ENCODE measurements at places on chromosomes 3 and 15.

DNA sequence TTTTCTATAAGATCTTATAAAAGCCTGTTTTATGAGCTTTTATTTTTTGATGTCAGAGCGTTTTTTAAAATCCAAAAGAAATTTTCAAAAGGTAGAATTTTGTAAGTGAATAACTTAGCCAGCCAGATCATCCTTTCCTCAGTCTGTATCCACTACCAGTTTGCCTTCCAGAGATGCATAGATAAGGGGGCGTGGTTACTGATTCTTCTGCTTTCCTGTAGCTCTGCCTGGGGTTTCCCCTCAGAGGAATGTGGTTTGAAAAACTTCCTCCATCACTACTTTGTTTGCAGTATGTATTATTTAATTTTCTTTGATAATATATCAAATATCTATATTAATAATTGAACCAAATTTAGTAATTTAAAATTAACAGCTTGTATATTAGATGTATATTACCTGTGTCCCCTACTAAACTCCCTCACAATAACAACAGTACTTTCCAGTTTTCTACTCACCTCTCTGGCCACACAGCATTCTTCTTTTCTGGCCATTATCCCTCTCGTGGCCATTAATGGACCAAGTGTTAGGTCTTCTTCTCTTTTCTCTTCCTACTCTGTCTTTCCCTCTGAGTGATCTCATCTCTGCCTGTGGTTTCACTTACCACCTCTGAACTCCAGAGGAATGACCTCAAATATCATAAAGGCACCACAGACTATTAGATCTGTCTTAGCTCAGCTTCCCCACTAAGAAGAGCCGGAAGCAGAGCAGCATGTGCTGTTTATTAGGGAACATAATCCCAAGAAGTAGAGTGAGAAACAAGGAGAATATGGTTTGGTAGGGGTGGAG lies 239.7 kb downstream of the UBE2E2 start:
- DNase-seq = no peak

DNA sequence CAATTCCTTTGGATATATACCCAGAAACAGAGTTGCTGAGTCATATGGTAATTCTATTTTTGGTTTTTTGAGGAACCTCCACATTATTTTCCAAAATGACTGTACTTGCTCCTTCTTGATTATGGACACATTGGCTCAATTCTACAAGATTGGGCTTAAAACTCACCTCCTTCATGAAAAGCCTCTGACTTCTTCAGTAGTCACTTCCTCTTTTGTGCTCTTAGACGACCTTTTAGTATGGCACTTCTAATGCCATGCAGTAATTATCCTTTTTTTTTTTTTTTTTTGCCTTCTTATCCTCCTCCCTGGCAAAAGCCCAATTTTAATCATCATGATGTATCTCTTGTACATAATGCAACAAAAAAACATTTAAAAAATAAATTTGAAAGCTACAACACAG lies 33.0 kb upstream of the ABHD17C start:
- no peak for DNase-seq

GRCh38 chr3:154191520-154191919 lies 70.3 kb downstream of the ARHGEF26 start:
- DNase-seq = no peak

DNA sequence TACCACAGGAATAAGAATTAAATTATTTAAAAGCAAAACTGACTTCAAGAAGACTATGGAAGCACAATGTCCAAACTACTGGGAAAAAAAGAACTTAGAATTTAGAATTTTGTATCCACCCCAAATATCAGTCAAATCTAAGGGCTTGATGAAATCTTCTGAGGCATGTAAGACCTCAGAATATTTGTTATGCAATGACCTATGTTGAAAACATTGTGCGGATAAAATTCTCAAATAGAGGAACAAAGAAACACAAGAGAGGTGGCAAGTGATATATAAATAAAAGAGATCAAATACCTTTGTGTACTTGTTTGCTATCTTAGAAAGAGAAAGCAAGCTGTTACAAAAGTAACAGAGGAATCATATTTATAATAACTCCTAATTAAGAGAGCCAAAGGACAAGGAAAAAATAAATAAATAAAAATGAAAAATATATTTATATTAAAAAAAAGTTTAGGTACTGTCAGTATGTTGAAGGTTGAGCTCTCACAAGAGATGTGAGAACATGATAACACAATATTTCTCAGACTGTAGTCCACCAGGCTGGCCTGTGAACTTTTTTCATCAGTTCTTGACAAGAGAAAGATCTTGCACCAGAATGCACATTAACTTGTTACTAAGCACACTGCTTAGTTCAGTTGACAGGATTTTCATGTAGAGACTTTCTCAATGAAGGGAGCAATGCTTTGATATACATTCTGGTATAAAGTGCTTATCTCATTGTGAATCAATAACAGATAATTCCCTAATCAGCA lies 50.0 kb downstream of the CPA3 start:
- no peak for DNase-seq

GRCh38 chr15:45106002-45106790 lies 7.8 kb downstream of the DUOX2 start:
- DNase-seq = no peak

- peak; percentile 47 for DNase-seq
Measured at GRCh38 chr3:72334681-72335457, 513.4 kb downstream of the SHQ1 start.

DNA sequence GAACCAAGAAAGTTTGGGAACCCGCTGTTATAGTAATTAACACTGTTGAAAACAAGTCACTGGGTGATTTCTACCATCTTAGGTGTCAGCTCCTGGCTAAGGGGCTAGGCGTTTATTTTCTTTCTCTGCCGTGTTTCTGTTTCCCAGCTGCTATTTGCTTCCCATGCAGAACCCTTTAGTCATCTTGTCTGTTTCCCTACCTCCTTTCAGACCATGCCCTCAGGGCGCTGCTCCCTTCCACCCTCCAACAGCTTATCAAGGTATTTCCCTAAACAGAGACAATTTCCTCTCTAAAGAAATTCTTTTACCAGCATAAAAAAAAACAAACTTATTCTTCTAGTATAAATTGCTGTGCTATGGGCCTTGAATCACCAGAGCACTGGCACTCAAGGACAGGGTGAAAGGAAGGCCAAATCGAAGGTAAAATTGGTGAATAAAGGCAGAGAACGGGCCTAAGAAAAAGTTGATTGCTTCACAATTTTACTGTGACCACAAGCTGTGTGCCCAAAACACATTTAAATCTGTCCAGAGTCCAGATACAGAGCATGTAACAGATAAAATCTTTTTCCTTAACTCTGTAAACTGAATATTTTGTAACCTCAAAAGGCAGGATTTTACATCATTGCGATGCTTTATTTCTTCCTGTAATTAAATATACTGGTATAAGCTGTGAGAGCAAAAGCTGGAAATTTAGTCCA lies 319.2 kb downstream of the ZNF621 start:
- peak; percentile 7 for DNase-seq

DNA sequence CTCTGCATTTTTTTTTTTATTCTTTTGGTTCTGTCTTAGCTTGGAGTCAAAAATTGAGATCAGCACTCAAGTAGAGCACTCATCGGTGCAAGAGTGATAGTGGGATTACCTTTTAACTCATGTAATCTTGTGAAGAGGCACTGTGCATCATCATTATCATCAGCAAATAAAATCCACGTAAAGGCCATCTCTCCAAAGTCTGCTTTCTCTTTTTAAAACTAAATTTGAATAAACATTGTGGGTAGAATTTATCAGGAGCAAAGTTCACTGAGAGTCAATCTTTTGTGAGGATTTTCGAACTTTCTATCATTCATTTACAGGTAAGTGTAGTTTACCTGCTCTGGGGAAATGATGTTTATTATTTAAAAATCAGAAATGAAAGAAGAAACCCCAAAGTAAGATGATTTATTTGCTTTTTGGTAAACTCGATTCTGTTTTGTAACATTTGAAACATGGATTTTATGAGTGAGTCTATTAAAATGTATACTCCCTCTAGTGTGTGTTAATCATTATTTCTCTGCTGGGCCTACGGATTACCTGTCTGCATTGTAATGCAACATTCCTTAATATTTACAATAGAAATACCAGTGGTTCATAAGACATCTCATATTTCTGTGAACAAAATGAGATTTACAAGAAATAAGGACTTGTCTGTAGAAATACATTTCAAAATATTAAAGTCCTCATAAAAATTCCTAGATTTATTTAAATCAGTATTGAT lies 327.7 kb upstream of the NAALADL2 start:
- DNase-seq = no peak

DNA sequence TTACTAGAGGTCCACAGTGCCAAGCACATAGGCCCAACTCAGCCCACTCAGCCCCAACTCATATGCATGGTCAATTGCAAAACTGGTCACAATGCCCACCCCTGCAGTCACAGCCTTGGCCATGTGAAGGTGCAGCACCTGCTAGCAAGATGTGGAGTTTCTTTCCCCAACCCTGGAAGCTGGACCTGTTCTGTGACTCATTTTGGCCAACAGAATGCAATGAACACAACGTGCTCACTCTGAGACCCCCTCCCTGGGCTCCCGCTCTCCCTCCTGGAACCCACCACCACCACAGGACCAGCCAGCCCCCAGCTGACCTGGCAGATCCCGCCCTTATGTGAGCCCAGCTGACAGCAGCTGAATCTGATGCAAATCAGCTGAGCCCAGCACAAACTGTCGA lies 34.4 kb downstream of the ALDH1L1 start:
- DNase-seq = no peak

DNA sequence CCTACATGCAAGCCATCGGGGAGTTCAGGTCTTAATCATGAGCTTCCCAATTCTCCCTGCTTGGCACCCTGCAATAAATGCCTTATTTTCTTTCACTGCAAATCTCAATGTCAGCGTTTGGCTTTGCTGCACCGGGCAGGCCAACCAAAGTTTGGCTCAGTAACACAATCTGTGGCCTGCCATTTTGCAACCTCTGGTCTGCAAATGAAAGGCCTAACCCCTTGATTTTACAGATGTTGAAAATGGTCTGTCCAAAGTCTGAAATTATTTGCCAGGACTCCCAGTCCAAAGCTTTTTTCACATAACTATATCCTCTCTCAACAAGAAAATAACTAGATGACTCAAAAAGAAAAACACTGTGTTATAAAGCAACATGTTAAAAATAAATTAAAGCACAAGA lies 34.0 kb upstream of the LEKR1 start:
- no peak for DNase-seq

GRCh38 chr3:90018779-90019178 lies 911.4 kb downstream of the EPHA3 start:
- no peak for DNase-seq

GRCh38 chr3:195207731-195208130 lies 63.2 kb downstream of the XXYLT1 start:
- no peak for DNase-seq

DNA sequence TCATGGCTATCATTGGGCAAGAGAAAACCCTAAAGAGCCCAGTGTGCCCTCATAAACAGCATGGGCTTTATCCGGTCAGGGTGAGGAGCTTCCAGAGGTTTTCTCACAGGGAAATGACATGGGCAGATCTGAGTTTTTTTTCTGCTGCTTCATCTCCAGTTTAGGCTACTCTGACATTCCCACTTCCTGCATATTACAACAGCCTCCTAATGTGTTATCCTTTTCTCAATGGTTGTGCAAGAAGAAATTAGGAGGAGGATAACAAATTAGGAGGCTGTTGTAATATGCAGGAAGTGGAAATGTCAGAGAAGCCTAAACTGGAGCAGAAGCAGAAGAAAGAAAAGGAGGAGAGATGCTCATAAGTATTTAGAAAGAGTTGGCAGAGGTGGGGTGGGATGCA lies 175.6 kb downstream of the MTHFS start:
- no peak for DNase-seq

DNA sequence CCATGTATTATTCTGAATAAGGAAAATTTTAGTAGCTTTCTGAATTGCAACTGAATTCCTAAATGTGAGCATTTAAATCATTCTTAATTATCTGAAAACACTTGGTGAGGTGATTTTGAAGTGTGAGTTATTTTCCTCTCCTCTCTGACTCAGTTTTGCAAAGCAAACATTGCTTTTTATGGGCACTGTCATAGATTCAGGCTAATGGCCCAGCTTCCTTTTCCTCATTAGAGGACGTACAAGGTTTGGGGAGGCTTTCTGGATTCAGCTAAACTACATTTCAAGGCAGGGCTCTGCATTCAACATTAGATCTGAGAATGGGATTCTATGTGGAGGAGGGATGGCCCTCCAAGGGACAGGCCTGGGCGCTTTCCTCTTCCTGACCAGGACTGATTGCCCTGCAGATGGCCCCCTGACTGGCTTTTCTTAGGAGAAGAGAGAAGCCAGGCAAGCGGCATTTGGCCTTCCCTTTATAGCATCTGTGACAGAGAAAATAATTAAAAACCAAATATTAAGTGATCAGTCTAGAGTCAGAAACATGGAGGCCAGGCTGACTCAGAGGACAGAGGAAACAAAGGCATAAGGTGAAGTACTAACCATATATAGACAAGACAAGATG lies 53.0 kb upstream of the STXBP5L start:
- no peak for DNase-seq

GRCh38 chr3:113310960-113311359 lies 99.6 kb downstream of the BOC start:
- DNase-seq = no peak

Measured in NCI-H1417 (cell line).